ENCODE measurements at places on chromosomes 2 and 18.

- no peak for DNase-seq
Observed at GRCh38 chr18:78650926-78651325, 328.7 kb upstream of the SALL3 start.

- no peak for DNase-seq
Observed at GRCh38 chr2:23145460-23145859, 239.5 kb upstream of the KLHL29 start.

DNA sequence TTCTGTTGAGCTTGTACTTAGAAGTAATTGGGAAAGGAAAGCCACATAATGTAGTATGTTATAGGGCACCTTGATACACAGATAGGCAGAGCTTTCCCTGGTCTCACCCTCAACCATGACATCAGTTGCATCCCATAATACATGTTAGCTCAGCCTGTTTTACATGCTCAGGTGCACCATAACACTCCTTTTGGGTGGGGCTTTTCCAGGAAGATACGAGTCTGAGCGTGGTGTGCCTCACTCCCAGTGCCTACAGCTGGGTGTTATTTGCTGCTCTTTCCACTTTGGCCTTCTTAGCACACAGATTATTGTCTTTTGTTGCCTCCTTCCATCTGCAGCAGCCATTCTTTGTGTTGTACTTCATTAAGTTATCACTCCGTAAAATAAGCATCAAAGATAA is 11.9 kb downstream of the TTC39C start:
- DNase-seq: no peak

DNA sequence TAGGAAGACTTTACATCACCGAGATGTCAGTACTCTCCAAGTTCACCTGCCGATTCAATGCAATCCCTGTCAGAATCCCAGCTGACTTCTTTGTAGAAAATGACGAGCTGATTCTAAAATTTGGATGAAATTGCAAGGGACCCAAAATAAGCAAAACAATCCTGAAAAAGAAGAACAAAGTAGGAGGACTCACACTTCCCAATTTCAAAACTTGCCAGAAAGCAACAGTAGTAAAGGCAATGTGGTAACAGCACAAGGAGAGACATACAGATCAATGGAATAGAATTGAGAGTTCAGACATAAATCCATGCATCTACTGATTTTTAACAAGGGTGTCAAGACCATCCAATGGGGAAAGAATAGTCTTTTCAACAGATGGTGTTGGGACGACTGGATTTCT is 52.2 kb downstream of the SMAD7 start:
- DNase-seq: no peak

DNA sequence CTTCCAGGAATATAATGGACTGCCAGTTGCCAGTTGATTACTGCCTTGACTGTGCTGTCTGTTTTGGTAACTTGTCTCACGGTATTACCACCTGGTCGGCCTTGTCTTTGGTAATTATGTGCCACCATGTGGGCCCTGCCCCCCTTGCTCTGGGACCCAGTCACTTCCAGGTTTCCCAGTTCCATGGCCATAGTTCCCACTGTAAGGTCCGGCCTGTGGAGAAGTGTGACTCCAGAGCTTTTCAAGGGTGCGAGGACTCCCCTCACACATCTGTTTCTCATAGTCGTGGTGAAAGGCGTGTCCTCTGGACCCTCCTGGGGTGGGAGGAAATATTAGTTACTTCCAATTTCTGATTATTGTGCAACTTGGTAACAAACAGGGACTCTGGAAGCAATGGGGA is 150.5 kb downstream of the SEPTIN10 start:
- DNase-seq: no peak

GRCh38 chr2:27735263-27735904 is 36.1 kb upstream of the MRPL33 start:
- peak; percentile 64 for DNase-seq

GRCh38 chr2:232833830-232834229 is 36.2 kb upstream of the SNORC start:
- no peak for DNase-seq

GRCh38 chr2:233789554-233789953 is 11.4 kb downstream of the MROH2A start:
- DNase-seq: no peak

- DNase-seq: no peak
Observed at GRCh38 chr2:222445227-222445626, 20.9 kb downstream of the SGPP2 start.

DNA sequence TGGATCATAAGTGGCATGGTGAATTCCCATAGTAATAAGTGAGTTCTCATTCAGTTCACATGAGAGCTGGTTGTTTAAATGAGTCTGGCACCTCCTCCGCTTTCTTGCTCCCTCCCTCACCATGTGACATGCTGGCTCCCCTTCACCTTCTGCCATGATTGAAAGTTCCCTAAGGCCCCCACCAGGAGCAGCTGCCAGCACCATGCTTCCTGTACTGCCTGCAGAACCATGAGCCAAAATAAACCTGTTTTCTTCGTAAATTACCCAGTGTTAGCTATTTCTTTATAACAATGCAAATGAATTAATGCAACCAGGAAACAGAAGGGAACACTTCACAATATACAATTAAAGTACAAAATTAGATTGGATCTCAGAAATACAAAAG is 257.0 kb downstream of the MREG start:
- no peak for DNase-seq

- DNase-seq: no peak
Observed at GRCh38 chr2:237326266-237327171, 87.4 kb downstream of the COL6A3 start.

GRCh38 chr2:170816504-170817092 is at the start of gene GAD1:
Gene GAD1 (plus strand): TSS chr2:170816887. CDS start chr2:170818592, 1,705 bp downstream.
- peak; percentile 66 for DNase-seq

- no peak for DNase-seq
Observed at GRCh38 chr2:224875841-224876240, 159.7 kb upstream of the CCDC195 start.

- no peak for DNase-seq
Observed at GRCh38 chr2:109482361-109482861, 131.4 kb downstream of the SEPTIN10 start.

GRCh38 chr2:54419855-54420523 is 36.1 kb upstream of the SPTBN1 start:
- no peak for DNase-seq

GRCh38 chr18:49645841-49646351 is 84.0 kb downstream of the LIPG start:
- DNase-seq: no peak

DNA sequence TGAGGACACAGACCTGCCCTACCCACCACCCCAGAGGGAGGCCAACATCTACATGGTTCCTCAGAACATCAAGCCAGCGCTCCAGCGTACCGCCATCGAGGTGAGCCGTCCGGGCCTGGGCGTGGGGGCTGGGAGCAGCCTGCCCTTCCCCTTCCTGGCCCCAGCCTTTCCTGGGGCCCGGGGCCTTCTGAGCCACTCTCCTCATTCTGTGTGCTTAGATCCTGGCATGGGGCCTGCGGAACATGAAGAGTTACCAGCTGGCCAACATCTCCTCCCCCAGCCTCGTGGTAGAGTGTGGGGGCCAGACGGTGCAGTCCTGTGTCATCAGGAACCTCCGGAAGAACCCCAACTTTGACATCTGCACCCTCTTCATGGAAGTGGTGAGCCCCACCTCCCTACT is 157.9 kb downstream of the DYSF start:
- DNase-seq: no peak

DNA sequence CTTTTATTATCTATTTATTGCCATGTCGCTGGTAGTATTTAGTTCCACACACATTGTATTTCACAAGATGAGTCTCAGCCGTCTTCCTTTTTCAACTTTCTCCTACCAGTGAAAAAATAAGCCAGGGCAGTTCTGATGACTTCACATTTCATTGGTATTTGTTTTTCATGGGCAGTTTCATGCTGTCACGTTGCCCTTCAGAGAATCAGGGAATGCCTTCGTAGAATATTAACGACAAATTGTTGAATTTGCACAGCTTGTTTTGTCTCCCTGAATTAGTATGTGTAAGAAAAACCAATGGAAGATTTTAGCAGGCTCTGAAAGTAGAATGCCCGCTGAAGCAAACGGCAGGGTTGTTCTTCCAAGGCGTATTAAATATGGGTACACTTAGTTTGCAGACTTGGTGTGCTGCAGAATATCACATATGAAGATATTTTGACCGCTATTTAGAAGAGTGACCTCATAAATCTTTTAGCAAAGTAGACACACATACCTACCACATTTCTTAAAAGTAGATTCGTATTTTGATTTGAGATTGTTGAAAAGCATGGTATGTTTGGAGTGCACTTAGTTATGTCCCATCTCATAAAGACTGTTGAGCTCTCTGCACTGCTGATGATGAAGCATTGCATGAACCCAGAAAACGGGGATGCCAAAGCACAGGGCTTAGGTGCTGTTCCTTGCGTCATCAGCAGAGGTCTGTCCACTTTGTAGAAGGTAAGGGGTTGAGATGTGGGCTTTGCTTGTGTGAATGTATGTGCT is 2.9 kb downstream of the NEDD4L start:
- DNase-seq: no peak

- no peak for DNase-seq
Observed at GRCh38 chr18:49479381-49480137, 7.5 kb downstream of the C18orf32 start.

- no peak for DNase-seq
Observed at GRCh38 chr2:224562831-224563230, 22.3 kb downstream of the CUL3 start.

DNA sequence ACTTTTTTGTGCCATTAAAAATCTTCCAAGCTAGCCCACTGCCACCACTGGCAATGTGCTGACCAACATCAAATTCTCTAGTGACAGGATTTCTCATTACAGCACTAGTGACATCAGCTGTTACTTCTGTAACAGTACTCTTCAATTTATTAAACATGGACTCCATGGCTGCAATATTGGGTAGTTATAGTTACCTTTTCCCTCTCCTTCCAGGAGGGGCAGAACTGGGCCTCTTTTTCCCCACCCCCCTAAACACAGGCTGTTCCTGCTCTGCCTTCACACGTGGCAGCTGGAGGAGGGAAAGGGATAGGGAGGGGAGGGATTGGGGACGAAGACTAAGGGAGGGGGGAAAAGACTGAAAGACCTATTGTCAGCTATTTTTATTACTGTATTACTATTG is 38.1 kb downstream of the TRAK2 start:
- DNase-seq: no peak

GRCh38 chr18:54222922-54223567 is 1.4 kb downstream of the MBD2 start:
- peak; percentile 47 for DNase-seq

- DNase-seq: no peak
Observed at GRCh38 chr2:17422061-17422460, 96.2 kb downstream of the RAD51AP2 start.

GRCh38 chr2:32357318-32358110 is 691 bp downstream of the BIRC6 start:
- peak; percentile 40 for DNase-seq

GRCh38 chr2:172090044-172090961 is 5.0 kb downstream of the DLX1 start:
- no peak for DNase-seq

DNA sequence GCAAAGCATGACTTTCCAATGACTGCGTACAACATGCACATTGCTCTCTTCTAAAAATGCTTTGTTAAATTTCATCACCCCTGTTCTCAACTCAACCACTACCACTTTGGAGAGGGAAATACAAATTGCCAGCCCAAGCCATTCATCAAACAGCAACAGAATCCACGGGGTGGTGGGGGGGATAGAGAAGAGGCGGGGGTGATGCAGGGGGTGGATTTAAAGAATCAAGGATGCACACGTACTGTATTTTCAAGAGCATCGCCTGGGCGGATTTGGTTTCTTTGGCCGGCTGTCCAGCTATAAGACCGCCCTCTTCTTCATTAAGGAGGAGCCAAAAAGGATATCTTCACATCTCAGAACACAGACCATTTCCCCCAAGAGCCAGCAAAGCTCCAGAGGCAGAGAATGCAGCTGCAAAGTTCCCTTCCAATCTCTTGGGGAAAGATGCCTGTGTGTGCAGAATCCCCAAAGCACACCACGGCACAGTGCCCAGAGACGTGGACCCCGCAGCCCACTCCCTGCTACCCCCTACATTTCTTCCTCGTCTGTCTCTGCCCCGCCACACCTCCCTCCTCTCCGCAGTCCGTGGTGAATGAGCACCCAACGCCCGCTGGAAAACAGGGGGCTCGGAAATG is 977 bp downstream of the SLC8A1 start:
- no peak for DNase-seq

GRCh38 chr18:45851161-45851925 is 25.9 kb downstream of the SIGLEC15 start:
- DNase-seq: no peak

GRCh38 chr2:85887566-85888019 is 1.2 kb downstream of the ST3GAL5 start:
- peak; percentile 53 for DNase-seq

GRCh38 chr18:11669948-11670275 is 19.2 kb upstream of the GNAL start:
- no peak for DNase-seq

- DNase-seq: no peak
Observed at GRCh38 chr2:226079196-226079595, 679.7 kb downstream of the NYAP2 start.

- no peak for DNase-seq
Observed at GRCh38 chr2:158498043-158498748, 41.4 kb downstream of the PKP4 start.

DNA sequence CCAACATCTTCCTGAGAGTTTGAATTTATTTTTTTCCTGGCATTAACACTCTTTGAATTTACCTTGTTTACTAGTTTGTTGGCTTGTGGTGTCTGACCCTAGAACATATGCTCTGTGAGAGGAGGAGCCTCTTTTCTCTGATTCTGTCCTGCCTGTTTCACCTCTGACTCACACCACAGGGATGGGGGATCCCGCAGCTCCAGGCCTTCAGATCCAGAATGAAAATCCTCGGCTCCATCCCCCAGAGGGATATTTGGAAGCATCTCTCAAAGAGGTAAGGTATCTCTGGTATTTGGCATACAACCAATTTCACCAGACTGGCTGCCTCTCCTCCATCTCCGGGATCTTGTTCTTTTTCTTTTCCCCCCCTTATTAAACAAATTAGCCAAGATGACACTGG is 104.7 kb downstream of the GPR39 start:
- DNase-seq: no peak

DNA sequence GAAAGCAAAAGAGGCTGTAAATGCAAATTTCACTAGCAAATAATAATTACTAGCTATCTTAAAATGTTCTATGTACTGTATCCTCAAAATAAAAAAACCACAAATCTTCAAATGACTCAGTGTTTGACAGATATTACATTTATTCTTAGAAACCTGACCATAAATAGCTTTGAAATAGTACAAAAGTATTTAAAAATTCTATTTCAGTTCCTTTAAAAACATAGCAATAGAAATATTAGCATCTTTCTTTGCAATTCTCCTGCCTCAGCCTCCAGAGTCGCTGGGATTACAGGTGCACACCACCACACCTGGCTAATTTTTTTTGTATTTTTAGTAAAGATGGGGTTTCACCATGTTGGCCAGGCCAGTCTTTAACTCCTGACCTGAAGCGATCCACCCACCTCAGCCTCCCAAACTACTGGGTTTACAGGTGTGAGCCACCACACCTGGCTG is 50.6 kb downstream of the MSH6 start:
- DNase-seq: no peak

DNA sequence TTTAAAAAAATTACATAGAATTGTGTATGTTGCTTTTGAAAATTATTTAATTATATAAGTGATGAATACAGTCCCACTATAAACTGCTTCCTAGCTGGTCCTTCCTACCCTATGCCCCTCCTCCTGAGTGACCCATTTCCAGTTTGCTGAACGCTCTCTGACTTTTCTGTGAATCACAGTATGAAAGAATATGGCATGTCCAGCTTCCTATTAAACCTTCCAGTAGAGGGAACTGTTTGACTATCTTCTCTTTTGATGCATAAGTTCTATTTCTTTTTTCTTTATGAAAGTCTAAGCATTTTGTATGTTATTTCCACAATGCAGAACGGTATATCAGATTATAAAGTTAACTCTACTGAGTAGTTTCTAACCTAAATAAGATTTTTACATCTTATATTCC is 41.3 kb downstream of the PSMG2 start:
- no peak for DNase-seq

All from activated naive CD4-positive, alpha-beta T cell treated with Interleukin-2 at 50 U/mL for 16 hours (primary cell).